ENCODE measurements at places on chromosomes 5 and 9. TPM values are rescaled to one million over a fixed set of nuclear protein-coding genes. Genes with fewer than 3 reads are reported as not detected.

CARD19 gene
- total RNA-seq = 68.4 TPM

CDO1 gene
- total RNA-seq = 3.5 TPM

LCN1 gene
- not detected for total RNA-seq

CTXN3 gene
- not detected for total RNA-seq

WDR31 gene
- total RNA-seq = 0.53 TPM

HTR1A gene
- not detected for total RNA-seq

AQP7 gene
- 0.13 TPM for total RNA-seq

SLC6A7 gene
- not detected for total RNA-seq

OR1J2 gene
- not detected for total RNA-seq

SPINK13 gene
- not detected for total RNA-seq

SLC4A9 gene
- total RNA-seq = not detected

ALDH1A1 gene
- total RNA-seq = 57.0 TPM

NR5A1 gene
- total RNA-seq = not detected

PSIP1 gene
- 91.9 TPM for total RNA-seq

PIP5K1B gene
- not detected for total RNA-seq

FAM200C gene
- 2.9 TPM for total RNA-seq

CPLANE1 gene
- total RNA-seq = 30.8 TPM

F12 gene
- 1.7 TPM for total RNA-seq

PPP2R2B gene
- total RNA-seq = not detected

RFESD gene
- 1.2 TPM for total RNA-seq

IL13 gene
- total RNA-seq = not detected

PPIP5K2 gene
- 76.7 TPM for total RNA-seq

AGXT2 gene
- not detected for total RNA-seq

BRD8 gene
- total RNA-seq = 61.6 TPM

MOCS2 gene
- total RNA-seq = 47.5 TPM

ELP1 gene
- 42.0 TPM for total RNA-seq

SLC46A2 gene
- not detected for total RNA-seq
